Activated T-helper 9 cell treated with anti-CD3 and anti-CD28 coated beads, Interleukin-2, amount 50 U/mL, for 16 hours (primary cell): ENCODE measurements at places on chromosomes 5 and 9.

DNA sequence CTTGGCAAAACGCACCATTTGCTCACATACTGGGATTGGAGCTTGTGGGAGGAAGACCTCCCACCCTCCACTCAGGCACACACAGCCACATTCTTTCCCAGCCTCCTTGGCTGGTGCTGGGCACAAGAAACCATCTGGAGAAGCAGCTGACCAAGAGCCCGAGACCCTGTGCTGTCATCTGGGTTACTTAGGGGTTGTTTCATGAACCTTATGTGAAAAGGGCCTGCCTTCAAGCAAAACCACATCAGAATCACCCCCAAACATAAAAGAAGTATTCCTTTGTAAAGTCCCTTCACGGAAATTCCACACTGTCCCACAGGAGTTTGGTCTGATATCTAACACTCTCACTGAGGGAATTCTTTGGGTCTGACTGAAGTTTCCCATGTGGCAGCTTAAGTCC, 172.1 kb downstream of the NR3C1 start:
- DNase-seq, result no peak

GRCh38 chr9:94148419-94148818, 64.2 kb downstream of the PTPDC1 start:
- DNase-seq, result no peak

DNA sequence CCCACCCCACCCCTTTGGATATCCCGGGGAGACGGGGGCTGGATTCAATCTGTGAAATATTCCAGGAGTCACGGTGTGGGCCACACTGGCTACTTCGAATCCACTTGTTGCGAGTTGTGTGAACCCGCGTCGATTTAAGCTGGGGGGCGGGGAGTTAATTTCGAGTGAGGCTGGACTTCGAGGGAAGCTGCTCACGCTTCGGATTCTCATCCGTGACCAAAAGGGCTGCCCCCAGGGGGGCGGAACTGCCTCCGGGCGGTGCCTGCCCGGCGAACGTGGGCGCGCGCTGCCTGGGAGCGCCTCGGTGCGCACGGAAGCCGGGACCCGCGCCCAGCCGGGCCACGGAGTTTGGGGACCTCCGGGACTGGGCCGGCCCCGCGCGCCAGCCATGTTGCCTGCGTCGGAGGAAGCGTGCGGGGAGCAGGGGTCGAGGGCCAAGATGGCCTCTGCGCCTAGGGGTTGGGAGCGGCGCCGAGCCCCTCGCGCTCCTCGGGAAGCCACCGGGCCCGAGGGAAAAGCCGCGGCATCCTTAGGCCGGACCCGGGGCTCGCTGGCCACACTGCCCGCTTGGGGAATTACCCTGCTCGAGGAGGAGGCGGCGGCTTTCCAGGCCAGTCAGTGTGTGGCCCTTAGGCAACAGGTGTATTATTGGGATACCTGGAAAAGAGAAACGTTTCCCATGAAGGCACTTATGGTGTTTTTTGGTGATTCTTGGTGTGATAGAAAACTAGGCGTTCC, 975 bp downstream of the OCLN start:
- no peak for DNase-seq

GRCh38 chr5:31469886-31470285, 62.0 kb downstream of the DROSHA start:
- no peak for DNase-seq

DNA sequence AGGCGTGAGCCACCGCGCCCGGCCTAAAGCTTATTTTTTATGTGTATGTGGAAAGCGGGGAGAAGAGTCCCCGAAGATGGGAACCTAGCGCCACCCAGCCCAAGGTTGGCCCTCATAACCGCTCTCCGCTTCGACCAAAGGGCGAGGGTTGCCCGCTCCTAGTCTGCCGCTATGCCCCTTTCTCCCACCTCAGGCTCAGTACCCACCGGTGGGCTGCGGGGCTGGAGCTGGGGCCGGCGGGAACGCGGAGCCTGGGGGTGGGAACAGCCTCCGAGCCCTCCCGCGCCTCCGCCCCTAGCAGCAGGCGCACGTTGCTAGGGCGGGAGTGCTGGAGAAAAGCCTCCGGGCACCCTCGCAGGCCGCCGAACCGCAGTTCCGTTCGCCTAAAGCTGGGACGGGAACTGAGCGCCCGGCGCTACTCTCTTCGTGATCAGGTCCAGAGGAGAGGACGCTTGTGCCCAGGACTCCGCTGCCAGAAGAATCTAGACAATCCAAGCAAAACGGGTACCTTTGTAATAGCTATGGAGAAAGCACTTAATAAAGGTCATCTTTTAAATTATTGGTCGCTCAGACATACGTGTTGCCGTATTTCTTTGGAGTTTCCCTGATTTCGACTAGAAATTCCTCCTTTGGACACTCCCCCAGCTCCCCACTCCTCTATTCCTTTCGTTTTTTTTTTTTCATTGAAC, at the start of gene WDR31:
TSS of gene WDR31 (minus strand) at position 265 of the 689 bp plus-strand sequence. CDS start 8,253 bp downstream, outside the sequence.
- peak; percentile 75 for DNase-seq

GRCh38 chr9:96025995-96026602, 150.6 kb downstream of the ERCC6L2 start:
- no peak for DNase-seq

- DNase-seq, result no peak
These were observed 6.3 kb downstream of the CEP72 start for GRCh38 chr5:618450-618849.

DNA sequence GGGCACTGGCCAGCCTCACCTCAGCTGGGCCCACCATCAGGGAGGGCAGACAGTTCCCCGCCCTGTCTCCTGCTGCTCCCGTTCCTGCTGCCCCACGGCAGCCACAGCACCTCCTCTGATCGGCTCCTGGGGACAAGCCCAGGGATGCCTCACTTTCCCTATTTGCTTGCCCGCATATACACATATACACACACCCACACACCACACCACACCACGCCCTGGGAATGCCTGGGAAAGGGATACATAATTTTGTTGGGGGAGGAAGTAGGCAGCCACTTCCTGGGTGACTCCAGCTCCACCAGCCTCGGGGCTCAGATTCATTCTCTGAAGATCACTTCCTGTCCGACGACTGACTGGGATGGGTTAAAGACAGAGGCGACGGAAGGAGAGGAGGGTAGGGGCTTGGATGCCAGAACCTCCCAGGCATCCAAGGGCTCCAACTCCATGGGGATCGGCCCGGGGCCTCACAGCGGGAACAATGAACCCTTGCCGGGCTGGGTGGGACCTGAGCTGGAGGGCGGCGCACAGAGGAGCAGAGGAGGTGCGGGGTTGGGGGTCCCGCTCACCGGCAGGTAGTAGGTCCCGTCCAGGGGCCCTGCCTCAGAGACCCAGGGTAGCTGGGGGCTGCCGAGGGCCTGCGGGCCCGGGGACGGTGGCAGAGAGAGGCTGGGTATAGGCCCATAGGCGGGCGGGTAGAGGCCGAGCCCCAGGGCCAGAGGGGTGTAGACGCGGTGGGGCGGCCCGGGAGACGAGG, 2.0 kb upstream of the MZB1 start:
- DNase-seq, result no peak

DNA sequence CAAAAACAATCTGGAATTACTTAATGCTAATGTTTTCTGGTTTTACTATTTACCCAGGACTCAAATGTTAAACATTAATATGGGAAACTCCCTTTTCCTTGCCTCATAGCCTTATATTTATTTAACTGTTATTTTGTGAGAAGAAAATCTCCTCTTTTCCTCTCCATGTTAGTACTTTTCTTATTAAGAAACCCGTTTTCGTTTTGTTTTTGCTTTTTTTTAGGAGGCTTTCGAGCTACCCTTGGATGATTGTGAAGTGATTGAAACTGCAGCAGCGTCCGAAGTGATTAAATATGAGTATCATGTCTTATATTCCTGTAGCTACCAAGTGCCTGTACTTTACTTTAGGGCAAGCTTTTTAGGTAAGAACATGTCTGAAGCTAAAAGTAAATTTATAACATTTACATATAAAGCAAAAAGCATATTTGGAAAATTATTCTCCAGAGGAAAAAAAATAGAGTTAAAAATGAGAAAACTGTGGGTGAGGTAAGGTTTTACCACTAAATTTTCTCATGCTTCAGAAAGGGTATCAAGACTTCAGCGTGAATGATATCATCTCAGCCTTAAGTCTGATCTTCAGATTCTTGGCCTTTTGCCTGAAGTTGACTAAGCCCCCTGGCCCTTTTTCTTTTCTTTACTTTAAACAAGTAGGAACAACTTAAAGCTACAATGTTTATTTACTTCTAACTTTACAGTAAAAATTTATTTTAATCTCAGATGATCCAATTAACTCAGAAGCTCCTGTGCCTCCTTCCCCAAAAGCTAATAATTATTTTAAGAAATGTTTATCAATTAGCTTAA, 113.8 kb downstream of the RPS23 start:
- no peak for DNase-seq

- no peak for DNase-seq
These were observed 1.5 kb downstream of the HAUS6 start for GRCh38 chr9:19101203-19101602.

DNA sequence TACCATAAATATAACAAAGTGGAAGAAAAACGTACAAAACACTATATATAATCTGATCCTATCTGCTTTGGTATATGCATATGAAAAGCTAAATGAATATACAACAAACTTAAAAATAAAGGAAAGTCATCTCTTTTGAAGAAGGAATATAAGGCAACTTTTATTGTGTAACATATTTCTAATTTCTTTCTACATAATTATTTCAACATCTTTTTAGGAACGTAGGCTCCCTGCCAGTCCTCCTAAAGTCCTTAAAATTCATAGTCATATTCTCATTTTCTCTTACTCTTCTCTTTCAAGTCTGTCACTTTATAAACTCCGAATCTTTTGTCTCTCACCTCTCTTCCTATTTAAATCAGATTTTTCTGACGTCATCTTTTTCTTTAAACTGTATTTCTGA, 9.6 kb downstream of the DEPDC1B start:
- DNase-seq, result no peak

DNA sequence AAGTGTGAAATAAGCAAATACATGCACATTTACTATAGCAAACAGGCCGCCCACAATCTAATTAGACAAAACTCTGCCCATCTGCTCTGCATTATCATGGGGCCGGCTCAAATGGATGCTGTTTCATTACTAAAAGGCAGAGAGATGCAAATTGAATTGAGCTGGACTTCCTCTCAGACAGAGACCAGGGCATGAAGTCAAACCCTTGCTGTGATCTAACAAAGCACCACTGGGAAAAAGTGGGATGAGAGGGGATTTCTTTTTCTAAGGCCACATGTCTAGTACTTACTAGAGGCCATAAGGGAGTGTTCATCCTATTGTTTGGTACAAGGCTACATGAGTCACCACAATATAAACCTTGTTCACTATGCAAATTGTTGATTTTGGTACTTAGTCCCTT, 614.7 kb downstream of the ISL1 start:
- DNase-seq, result no peak

GRCh38 chr5:17670353-17670752, 36.1 kb downstream of the TAF11L14 start:
- no peak for DNase-seq

DNA sequence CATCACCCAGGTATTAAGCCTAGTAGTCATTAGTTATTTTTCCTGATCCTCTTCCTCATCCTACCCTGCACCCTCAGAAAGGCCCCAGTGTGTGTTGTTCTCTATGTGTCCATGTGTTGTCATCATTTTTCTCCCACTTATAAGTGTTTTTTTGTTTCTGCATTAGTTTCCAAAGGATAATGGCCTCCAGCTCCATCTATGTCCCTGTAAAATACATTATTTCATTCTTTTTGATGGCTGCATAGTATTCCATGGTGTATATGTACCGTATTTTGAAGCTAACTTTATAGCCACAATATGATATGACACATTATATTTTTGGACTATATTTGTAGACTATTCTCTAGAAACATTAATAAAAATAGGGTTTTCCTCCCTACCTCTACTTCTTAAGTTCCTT, 324.4 kb upstream of the EDIL3 start:
- no peak for DNase-seq

GRCh38 chr5:71782771-71783770, 64.0 kb downstream of the CARTPT start:
- DNase-seq, result no peak

DNA sequence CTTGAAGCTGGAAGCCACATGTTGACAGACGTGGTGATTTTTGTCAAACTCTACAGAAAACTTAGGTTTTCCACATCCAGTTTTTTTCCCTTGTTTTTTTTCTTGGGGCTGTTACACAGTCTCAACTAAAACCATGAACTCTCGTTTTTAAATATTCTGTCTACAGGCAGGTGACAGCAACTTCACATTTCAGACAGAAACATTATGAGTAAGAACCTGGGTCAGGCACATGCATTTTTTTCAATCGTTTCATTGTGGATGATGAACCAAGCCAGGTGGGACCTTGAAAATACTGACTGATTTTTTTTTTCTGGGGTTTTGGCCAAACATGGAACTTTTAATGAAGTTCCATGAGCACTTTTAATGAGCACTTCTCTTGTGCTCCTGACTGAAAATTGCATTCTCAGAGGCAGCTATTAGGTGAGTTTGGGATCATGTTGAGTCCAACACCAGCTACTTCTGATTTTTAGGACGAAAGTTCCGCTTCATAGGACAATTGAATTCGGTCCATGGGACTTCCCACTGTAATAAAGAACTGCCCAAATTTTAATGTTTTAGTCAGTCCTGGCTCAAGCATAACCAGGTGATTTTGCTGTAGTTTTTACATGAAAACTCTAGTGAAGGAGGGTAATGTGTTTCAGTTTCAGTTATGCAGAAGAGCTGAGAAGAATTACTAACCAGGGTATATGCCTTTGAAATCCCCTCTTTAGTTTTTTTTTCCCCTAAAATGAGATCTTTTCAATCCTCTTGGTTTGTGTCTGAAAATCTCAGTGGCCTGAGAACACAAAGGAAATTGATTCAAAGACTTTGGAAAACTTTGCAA, 93.2 kb upstream of the ADAMTS16 start:
- DNase-seq, result no peak

DNA sequence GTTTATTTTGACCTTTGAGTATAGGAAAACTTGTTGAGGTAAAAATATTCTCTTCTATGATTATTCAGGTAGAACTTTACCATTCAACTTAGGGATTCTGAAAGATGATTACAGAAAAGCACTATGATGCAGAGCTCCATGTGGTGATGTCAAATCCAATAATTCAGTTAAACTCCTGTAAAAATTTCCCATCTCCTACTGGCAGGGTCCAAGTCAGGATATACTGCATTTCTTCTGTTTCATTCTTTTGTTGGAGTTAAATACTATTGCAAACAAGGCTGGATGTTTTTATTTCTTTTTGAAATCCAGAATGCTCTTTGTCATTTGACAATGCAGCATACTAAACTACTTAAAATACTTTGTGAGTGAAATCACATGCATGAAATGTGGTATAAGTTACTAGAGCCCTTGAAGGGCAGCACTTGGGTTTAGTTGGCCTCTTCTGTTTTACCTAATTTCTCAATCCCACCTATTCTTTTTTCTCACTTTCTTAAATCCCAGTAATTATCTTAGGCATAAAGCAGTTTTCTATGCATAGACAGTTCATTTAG, 204.5 kb downstream of the FBXL7 start:
- no peak for DNase-seq

- no peak for DNase-seq
These were observed 278.7 kb downstream of the ZNF608 start for GRCh38 chr5:124467745-124468144.

GRCh38 chr9:126081746-126082145, 244.9 kb upstream of the MVB12B start:
- DNase-seq, result no peak

- no peak for DNase-seq
These were observed 321.4 kb downstream of the MSX2 start for GRCh38 chr5:175045820-175046219.
